ENCODE measurements at places on chromosomes 2 and 18. TPM values are rescaled to one million over a fixed set of nuclear protein-coding genes. Genes with fewer than 3 reads are reported as not detected.

- DNase-seq, result no peak
These were observed 36.1 kb upstream of the CAB39 start for GRCh38 chr2:230676546-230676945.

- no peak for DNase-seq
These were observed 205.1 kb downstream of the PARD3B start for GRCh38 chr2:204750389-204750788.

DNA sequence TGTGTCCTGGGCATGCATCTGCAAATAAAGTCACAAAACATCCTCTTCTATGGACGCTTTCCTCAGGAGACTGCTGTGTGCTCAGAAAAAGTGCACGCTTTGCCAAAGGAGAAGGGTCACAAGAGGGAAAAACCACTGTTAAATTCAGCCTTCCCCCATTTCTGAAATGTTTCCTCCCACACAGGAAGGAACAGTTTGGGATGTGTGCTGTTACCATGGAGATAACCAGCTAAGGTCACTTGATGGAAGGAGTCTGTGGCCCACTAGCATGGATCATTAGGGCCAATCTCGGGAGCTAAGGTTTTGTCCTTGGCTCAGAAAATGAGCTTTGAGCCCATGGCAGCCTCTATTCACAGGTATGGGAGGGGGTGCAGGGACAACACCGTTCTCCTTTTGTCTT is 5.6 kb downstream of the KCNE4 start:
- no peak for DNase-seq

Gene CCDC121
- polyA plus RNA-seq, result 5.4 TPM

Gene DPP4
- 8.5 TPM for polyA plus RNA-seq

- no peak for DNase-seq
These were observed 244.5 kb upstream of the EPHA4 start for GRCh38 chr2:221816566-221816965.

- no peak for DNase-seq
These were observed 7.1 kb downstream of the NEURL3 start for GRCh38 chr2:96498021-96498431.

DNA sequence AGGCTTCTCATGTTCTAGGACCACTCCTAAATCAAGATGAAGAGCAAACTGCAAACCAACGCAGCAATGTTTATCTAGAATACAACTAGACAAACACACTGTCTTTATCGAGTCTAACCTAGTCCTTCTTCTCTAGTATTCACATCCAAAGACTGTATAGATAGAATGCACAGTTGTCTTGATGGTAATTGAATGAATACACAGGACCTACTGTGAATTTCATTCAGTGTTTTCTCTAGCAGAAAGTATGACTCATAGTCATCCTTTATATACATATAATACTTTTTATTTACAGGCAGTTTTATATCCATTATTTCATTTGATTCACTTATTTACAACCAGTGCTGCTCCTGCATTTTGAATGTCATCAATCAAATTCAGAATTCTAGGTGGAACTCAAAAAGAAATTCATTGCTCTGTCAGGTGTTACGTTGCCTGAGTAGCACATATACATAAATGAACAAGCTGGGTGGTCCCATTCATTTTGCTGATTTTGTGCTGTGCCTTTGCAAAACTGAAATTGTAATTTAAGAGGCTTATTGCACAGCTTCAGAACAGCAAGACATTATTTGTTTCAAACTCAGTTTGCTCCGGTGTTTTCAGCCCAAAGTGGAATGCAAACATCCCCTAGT is 374.8 kb downstream of the EPHA4 start:
- DNase-seq, result no peak

Gene PDCD1
- 0.13 TPM for polyA plus RNA-seq
